ENCODE measurements at places on chromosomes 3 and 15.

- no peak for DNase-seq
These were observed 8.1 kb upstream of the IGDCC3 start for GRCh38 chr15:65385870-65386258.

DNA sequence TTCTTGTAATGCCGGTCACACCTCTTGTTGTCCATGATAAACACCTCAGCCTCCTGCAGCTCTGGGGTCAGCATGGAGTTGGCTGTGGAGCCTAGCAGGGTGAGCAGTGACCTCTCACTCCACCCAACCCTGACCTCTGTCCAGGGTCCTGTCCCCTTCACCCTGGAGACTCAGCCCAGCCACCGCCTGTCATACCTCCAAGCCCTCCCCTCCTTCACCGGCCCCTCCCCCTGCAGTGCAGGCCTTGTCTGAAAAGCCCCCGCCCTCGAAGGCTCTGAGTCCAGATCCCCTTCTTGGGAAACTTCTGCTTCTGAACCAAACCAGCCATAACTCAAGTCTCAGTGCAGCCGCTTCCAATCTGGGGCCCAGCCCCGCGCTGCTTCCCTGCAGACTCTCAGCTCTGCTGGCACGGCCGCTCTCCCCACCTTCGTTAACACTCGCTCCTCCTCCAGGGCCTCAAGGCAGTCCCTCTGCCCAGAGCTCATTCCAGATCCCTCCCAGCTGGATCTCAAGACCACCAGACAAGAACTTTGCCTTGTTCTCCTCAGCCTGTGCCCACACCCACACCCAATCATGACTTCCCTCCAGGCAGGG lies 25.4 kb upstream of the PRSS50 start:
- no peak for DNase-seq

DNA sequence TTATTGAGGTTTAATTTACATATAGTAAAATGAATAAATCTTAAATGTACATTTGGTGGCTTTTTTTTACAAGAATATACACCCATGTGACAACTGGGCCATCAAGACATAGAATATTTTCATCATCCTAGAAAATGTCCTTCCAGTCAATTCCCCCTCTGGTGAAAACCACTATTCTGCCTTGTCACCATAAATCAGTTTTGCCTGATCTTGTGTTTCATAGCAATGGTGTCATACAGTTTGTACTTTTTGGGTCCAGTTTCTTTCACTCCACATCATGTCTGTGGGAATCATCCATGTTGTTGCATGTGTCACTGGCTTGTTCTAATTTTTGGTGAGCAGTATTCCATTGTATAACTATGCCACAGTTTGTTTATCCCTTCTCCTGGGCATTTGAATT lies 133.1 kb downstream of the PDCD6IP start:
- no peak for DNase-seq

DNA sequence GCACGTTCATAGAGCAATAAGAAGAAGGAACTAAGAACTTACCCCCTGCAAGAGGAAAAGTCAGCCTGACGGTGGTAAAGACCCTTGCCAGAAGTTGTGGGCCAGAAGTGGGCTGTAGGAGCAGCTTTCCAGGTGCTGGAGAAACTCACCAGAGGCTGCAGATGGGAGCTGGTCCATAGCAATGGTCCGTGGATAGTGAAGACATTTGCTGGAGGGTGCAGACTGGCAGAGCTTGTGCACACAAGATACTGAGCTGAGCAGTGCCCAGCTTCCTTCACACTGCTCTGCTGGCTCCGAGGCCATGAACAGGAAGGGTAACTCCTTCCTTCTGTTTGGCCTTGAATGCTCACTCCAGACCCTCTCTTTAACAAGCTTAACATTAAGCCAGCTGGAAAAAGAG lies 149.8 kb upstream of the BNIP2 start:
- no peak for DNase-seq

DNA sequence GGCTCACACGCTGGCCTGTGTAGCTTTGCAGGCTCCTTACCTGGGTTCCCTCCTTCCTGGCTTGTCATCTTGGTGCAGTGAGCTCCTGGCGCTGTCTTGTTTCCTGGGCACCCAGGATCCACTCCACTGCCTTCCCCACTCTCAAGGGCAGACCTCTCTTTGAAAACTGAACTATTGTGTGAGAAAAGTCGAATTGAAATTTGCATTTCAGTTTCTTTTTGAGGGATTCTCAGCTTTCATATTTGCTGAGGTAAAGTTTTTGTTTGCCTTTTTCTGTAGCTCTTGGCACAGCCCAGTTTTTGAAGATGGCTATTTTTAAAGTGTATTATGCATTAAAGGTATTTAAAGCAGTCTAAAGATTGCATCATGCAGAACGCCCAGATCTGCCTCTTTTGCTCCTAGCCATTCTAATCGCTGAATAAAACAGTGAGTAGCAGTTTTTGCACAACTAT lies 70.1 kb downstream of the CCK start:
- DNase-seq = no peak

- no peak for DNase-seq
These were observed 178.4 kb upstream of the SLC2A2 start for GRCh38 chr3:171204942-171205341.

- no peak for DNase-seq
These were observed 5.6 kb downstream of the CD96 start for GRCh38 chr3:111547631-111548030.

DNA sequence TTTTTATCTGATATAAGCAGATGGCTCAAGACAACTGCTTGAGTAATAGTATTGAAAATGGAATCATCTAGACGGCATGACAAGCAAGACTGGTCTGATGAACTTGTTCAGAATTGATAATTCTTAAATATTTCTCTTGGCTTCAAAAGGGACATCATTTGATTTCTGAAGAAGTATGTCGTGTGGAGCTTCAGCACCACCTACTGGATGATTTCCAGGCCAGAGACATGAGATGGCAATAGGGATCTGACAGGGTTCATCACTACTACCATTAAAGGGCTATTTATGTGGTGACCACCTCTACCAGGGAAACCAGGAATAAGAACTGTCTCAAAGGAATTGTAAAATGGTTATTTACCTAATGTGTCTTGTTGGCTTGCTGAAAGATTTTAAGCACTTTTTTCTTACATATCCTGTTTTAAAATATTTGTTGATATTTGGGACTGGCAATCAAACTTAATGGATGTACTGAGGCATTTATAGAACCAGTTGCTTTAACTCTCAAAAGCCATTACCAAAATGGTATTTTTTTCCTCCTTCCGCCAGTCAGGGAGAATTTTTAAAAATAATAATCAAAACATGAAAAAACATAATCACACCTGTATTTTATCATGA lies 99.5 kb upstream of the FAM98B start:
- peak; percentile 73 for DNase-seq

DNA sequence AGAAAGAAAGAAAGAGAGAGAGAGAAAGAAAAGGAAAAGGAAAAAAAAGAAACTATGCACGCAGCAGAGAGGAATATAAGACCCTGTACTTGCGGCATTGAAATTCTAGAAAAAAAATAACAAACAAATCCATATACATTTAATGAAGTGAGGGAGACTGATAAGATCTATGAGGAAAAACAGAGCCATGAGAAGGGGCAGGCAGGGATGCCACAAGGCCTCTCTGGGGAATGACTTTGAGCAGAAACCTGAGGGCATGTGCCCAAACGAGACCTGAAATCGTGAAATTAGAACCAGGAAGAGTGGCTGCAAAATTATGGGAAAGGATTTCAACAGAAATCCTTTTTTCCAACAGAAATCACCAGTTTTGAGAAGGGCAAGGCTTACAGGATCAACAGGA lies 98.4 kb downstream of the GABRB3 start:
- no peak for DNase-seq

- no peak for DNase-seq
These were observed 62.5 kb upstream of the GBE1 start for GRCh38 chr3:81823882-81824395.

DNA sequence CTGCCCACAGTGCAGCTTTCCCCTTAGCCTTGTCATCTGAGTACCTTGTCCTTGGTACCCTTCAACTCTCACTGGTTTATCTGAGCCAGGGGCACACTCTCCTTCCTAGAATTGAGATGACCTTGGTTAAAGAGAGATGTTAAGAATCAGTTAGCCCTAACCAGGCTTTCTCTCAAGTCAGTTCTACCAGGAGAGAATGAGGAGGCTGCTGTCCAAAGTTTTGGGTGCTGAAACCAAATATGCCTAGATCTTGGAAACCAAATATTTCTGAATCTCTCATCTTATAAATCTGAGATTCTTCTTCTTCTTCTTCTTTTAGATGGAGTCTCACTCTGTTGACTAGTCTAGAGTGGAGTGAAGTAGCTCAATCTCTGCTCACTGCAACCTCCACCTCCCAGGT lies 12.0 kb upstream of the CTXND1 start:
- no peak for DNase-seq

- DNase-seq = no peak
These were observed 61.5 kb downstream of the P3H2 start for GRCh38 chr3:190059242-190059590.

DNA sequence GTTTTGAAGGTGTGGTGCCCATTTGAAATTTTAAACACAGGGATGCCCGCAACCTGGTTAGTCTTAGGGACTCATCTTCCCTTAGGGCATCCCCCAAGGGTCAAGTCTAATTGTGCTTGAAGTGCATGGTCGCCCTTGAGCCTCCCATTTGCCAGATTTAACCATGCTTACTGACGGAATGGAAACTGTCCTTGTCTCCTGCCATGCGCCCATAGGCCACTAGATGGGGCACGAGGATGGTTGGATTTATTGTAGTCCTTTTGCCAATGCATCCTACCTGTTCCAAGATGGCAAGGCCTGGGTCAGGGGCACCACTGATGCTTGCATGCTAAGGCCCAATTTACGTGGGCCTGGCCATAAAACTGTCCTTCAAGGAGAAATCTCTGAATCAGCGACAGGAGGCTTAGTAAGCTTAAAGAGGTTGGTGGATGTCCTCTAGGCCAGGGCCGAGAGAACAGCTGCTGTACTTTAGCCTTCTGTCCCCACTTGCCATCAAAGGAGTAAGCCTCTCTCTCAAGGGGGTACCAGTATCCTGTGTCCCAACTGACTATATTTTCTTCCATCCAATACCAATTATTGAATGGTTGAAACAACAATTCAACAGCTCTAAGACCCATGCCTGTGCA lies 355.4 kb downstream of the OTOL1 start:
- DNase-seq = peak; percentile 57

DNA sequence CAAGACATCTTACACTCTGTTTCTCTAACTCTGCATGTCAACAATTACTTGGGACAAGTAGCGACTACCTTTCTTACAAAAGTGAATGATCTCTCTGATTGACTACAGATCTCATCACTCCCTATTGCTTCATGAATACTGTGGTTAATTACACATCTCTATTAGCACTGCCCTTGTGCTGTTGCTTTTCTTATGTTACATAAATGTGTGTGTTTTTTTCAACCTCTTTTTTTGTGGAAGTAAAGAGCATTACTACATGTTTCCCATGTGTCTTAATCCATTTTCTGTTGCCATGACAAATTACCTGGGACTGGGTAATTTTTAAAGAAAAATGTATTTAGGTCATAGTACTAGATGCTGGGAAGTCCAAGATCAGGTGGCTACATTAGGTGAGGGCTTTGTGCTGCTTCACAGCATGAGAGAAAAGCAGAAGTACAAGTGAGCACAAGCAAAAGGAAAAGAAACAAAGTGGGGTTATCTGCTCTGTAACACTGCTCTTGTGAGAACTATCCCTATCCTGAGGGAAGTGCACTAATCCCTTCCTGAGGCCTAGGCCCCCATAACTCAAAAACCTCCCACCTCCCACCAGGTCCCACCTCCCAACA lies 298.2 kb upstream of the SATB1 start:
- no peak for DNase-seq

DNA sequence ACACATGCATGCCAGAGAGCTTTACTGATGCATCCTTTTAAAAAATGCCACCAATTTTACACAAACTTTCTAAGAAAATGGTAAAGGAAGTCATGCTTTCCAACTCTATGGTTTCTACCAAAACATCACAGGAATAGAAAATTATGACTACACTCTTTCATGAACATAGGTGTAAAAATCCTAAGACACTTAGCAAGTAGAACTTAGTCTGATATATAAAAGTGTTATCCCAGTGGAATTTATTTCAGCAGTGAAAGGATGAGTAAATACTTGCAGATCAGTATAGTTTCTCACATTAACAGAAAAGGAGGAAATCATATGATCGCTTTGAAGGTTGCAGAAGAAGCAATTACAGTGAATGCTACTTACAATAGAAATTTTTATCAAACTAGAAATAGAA lies 43.4 kb downstream of the MCTP2 start:
- no peak for DNase-seq

- DNase-seq = no peak
These were observed 65.6 kb upstream of the SLC6A1 start for GRCh38 chr3:10926811-10927521.

GRCh38 chr3:71229905-71230657 lies 353.4 kb downstream of the FOXP1 start:
- DNase-seq = no peak

- no peak for DNase-seq
These were observed 66.2 kb downstream of the MCTP2 start for GRCh38 chr15:94297558-94297957.

DNA sequence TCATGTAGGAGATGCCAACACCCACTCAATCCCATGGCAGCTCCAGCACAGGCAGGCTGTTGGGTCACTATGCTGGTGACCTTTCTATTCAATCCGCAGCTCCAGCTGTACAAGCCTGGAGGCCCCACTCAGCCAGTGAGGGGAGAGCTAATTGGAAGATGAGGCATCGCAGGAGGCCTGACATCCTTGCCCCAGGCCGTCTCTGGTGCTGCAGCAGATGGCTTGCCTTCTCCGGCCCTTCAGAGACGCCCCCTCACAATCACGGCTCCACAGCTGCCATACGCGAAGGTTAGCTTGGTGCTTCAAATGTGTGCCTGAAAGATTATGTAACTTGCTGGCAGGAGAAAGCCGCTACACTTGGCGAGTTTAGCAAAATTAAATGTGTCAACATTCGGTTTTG lies 104.2 kb upstream of the CLSTN2 start:
- DNase-seq = no peak

GRCh38 chr3:177057768-177058167 lies 139.5 kb downstream of the TBL1XR1 start:
- no peak for DNase-seq

GRCh38 chr3:38723569-38724391 lies 74.3 kb upstream of the SCN5A start:
- DNase-seq = peak; percentile 10

DNA sequence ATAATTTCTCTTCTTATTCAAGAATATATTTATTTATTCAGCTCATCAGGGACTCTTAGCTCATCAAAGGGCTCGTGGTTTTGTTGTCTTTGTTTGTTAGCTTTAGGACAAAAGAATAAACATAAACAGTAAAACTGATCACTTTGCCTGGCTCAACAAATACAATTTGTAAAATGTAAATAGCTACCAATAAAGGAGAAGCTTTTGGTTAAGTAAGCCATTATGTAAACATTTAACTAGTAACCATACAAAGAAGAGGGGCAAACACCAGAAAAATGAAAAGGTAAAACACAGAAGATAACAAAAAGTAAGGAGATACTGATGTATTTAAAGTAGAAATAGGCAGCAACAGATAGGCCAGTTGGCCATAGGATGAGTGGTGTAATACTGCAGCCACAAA lies 761.7 kb downstream of the ROBO1 start:
- DNase-seq = no peak

- DNase-seq = no peak
These were observed 14.5 kb downstream of the C3orf20 start for GRCh38 chr3:14689247-14689980.

- no peak for DNase-seq
These were observed 21.9 kb downstream of the PIK3CB start for GRCh38 chr3:138812806-138813205.

Measured in EL (cell line).